ENCODE measurements at places on chromosomes 3 and 15.

DNA sequence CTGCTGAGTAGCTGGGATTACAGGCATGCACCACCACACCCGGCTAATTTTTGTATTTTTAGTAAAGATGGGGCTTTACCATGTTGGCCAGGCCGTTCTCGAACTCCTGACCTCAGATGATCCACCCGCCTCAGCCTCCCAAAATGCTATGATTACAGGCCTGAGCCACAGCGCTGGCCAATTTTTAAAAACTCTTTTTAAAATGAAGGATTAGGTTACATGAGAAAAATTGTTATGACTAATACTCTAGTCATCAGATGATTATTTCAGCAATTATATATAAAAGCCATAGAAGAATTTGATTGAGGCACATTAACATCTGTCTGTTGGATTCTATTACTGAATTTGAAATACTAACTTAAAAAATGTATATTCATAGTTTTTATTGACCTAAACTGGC is 134.1 kb upstream of the MNS1 start:
- DNase-seq, result no peak

GRCh38 chr3:168952551-168952950 is 711.0 kb downstream of the MECOM start:
- DNase-seq, result no peak

GRCh38 chr3:168431491-168431890 is 335.8 kb upstream of the GOLIM4 start:
- no peak for DNase-seq

DNA sequence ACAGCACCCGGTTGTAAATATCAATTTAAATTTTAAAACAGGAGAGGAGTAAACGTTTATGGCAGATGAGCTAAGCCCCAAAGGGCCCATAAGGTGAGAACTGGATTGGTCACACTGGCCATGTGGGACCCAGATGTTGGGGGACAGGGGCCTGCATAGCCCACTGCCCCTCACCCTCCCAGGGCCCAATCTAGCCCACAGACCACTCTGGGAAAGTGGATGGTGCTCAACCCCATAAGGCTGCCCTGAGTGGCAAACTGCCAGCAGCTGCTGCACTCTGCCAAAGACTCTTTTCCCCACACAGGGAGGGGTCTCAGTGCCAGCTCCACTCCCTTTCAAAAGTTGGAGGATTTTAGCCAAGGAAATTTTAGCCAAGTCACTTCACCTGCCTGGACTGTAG is 42.5 kb downstream of the CCDC12 start:
- DNase-seq, result no peak

DNA sequence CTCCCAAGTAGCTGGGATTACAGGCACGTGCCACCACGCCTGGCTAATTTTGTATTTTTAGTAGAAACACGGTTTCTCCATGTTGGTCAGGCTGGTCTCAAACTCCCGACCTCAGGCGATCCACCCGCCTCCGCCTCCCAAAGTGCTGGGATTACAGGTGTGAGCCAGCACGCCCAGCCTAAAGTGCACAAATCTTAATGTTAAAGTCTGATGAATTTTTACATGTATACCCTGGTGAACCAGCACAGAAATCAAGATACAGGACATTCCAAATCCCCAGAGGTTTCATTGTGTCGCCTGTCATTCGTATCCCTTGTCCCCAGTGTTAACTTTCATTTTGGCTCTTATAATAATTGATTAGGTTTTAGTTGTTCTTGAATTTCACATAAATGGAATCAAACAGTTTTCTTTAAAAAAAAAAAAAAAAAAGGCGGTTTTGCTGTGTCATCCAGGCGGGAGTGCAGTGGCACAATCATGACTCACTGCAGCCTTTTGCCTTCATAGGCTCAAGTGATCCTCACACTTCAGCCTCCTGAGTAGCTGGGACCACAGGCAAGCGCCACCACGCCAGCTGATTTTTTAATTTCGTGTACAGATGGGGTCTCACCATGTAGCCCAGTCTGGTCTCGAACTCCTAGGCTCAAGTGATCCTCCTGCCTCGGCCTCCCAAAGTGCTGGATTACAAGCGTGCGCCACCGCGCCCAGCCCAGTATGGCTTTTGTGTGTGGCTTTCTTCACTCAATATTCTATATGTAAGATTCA is 1.5 kb upstream of the TM4SF19 start:
- DNase-seq, result no peak

DNA sequence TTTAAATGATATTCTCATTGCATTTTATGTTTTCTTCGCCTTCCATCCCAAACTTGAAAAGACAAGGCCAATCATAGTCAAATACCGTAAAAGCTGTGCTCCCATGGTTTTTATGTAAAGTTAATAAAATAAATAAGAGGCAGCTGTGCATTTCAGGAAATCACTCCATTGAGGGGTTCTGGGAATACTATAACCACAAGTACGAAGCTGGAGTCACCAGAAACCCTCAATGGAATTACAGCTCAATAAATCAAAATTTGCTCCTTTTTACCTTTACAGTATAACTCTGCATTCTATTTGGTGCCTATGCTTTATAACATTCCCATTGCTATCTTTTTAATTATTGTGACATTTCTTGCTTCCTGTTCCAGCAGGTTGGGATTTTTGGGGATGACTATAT is 77.2 kb downstream of the C3orf38 start:
- no peak for DNase-seq

- DNase-seq, result no peak
These were observed 23.4 kb downstream of the BDH1 start for GRCh38 chr3:197532388-197532787.

DNA sequence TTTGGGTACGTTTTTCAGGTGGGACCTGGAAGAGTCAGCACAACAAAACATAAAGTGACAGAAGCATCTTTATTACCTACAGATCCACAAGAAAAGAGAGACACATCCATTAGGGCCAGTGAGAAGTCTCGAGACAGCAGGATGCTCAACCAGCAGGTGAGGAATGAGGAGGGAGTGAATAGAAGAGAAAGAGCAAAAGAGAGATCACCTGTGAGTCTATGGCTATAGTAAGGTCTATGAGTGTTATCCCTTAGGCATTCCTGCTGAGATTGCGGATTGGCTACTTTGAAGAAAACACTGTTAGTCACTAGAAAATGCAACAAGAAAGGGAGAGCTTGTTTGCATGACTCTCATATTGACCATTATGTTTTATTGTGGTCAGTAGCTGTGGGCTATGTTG is 1556.2 kb upstream of the GBE1 start:
- DNase-seq, result no peak

DNA sequence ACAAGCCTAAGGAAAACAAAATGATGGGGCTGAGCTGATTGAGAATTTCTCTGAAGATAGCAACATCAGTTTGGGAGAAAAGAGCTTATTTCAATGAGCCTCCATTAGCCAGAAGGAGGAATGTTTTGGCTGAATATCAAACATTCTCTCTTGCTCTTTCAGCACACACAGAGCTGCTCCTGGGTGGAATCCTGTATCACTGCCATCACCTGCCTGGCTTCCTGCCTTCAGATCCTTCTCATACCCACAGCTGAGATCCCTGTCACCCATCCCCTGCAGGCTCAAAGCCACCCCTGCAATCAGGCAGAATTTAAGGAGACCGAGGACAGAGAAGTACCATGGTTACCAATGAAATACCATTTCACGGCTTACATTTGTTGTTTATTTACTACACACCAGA is 27.2 kb upstream of the SYN2 start:
- no peak for DNase-seq

GRCh38 chr3:99874237-99875002 is 56.8 kb downstream of the CMSS1 start:
- DNase-seq, result no peak

- no peak for DNase-seq
These were observed 17.1 kb downstream of the ARPP19 start for GRCh38 chr15:52551762-52552161.

- no peak for DNase-seq
These were observed 38.6 kb downstream of the MGLL start for GRCh38 chr3:127783642-127784160.

- no peak for DNase-seq
These were observed at the start of gene CFAP100 for GRCh38 chr3:126394179-126394976. CFAP100 (plus strand) TSS chr3:126394909; CDS start chr3:126396001, 1,092 bp downstream.

GRCh38 chr3:159964166-159964973 is 24.3 kb upstream of the IL12A start:
- no peak for DNase-seq

GRCh38 chr3:104648823-104649222 is 717.9 kb upstream of the ALCAM start:
- no peak for DNase-seq

- DNase-seq, result no peak
These were observed 211.4 kb downstream of the ITPR1 start for GRCh38 chr3:4704552-4704951.

DNA sequence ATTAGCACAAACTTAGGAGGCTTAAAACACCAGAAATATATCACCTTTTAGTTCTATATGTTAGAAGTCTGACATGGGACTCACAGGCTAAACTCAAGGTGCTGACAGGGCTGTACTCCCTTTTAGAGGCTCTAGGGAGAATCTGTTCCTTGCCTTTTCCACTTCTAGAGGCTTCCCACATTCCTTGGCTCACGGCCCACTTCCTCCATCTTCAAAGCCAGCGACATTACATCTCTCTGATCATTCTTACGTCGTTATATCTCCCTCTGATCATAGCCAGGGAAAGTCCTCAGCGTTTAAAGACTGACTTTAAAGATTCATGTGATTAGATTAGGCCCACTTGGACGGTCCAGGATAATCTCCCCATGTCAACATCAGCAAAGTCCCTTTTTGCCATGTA is 166.3 kb downstream of the GREM1 start:
- no peak for DNase-seq

DNA sequence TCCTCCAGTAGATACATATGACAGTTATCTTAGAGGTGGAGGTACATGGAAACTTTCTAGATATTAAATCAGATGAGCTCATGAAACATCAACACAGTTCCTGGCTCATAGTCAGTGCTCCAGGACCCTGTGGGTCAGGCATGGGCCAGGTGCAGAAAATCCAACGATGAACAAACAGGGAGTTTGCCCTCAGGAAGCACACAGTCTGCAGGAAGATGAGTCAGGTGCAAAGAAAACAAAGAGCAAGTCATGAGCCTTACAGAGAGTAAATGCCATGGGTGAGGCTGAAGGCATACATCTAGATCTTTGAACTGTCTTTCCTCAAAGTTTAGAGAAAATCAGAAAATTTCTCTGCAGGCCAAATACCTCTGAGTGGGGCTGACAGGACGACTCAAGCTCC is 184.2 kb upstream of the TPM1 start:
- DNase-seq, result no peak

GRCh38 chr3:57758686-57759085 is 2.6 kb downstream of the SLMAP start:
- DNase-seq, result no peak

DNA sequence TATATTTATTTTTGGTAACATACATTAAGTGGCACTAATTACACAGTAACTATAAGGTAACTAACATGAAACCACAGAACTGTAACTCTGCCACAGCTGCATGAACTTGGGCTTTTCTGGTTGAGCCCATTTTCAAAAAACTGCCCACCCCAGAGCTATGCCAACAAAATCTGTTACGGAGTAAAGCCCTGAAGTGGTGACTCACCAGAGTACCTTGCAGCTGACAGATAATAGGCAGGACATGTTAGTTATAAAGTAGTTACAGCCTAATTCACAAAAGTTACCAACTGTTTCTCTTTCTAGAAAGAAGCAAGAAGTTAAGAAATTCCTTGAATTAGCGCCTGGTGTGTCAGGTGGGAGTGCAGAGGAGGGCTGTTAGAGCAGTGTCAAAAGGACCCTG is 1.5 kb upstream of the GPX1 start:
- DNase-seq, result no peak

GRCh38 chr3:142754494-142754893 is 30.7 kb downstream of the TRPC1 start:
- no peak for DNase-seq

- DNase-seq, result no peak
These were observed 65.5 kb downstream of the LINGO1 start for GRCh38 chr15:77567202-77567601.

DNA sequence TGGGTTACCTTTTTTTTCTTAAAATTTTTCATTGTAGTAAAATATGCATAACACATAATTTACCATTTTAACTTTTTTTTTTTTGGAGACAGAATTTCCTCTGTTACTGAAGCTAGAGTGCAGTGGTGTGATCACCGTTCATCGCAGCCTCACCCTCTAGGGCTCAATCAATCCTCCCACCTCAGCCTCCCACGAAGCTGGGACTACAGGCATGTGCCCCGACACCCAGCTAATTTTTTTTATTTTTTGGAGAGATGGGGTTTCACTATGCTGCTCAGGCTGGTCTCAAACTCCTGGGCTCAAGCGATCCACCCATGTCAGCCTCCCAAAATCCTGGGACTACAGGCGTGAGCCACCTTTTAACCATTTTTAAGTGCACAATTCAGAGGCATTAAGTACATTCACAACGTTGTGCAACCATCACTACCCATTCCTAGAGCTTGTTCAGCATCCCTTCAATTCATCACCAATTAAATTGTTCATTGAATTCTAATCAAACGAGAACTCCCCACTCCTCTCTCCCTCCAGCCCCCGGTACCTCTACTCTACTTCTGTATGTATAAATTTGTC is 44.6 kb downstream of the BHLHE40 start:
- no peak for DNase-seq

DNA sequence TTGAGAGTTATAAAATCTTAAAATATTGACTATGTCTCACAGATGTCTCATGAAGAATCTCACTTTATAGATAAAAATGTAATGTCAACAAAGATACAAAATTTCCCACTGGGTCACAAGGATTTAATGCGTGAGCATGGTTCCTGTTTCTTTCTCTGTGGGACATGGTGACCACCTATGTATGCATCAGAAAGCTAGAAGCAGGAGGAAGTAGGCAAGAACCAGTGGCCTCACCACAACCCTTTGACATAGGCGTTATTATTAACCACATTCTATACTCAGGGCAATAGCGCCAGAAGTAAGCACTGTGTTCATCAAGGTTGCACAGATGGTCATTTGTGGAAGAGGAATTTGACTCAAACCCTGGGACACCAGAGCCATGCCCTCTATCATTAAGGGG is 11.7 kb upstream of the ADAMTS17 start:
- DNase-seq, result no peak

DNA sequence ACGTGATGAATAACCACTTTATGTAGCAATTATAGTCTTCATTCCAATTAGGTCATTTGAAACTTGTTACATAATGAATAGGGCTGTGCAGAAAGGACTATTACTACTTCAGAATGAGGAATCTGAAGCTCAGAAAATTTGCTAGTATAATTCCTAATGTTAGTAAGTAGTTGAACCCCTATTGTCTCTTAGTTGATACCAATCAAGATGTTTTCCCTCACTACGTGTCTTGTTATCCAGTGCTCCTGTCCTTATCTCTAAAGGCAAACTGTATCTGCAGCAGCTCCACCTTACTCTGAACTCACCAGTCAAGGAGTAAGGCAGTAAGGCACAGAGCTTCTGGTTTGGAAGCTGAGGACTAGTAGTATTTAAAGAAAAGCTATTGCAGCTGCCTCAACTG is 32.0 kb downstream of the RAB11A start:
- DNase-seq, result no peak

All from stimulated activated CD8-positive, alpha-beta memory T cell treated with anti-CD3 and anti-CD28 coated beads, Interleukin-2, amount 100 ng/mL, for 1 hour (primary cell).